H1 (cell line): ENCODE measurements at places on chromosomes 7 and 10. TPM values are rescaled to one million over a fixed set of nuclear protein-coding genes. Genes with fewer than 3 reads are reported as not detected.

DNA sequence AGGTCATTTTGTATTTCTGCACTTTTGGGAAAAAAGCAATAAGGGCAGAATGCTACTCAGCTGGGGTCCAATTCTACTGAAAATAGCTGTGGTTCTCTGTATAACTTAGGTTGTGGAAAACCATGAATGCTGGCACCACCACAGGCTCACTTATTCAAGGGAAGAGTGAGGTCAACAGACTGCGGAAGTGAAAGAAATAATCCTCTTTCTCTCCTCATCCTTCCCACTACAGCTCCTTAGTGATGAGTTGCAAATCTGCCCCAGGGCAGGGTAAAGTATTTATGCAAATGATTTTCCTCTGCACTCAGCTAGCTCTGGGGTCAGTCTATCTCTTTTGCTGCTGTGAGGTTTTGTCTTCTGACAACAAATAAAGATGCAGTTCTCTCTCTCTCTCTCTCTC lies 74.1 kb upstream of the PTPRZ1 start:
- no peak for DNase-seq

The OSBPL3 gene
- 9.4 and 13.9 TPM in 2 replicates for total RNA-seq

The REEP3 gene
- 31.5 and 32.6 TPM in 2 replicates for total RNA-seq

DNA sequence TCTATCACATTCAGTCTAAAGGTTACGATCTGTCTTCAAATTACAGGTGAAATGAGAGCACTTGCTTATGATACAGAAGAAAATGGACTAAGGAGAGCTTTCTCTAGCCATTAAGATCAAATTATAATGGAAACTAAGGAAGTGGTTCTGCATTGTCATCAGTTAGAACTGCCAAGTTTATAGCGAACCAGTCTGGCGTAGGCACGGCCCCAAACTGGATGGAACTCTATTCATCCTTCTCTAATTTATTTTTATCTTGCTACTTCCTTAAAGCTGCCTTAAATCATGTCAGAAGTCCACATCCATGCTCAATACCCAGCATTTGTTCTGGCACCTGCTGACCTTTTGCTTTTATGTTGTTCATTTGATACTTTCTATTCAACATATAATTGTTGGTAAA lies 63.7 kb upstream of the APBB1IP start:
- DNase-seq = no peak

DNA sequence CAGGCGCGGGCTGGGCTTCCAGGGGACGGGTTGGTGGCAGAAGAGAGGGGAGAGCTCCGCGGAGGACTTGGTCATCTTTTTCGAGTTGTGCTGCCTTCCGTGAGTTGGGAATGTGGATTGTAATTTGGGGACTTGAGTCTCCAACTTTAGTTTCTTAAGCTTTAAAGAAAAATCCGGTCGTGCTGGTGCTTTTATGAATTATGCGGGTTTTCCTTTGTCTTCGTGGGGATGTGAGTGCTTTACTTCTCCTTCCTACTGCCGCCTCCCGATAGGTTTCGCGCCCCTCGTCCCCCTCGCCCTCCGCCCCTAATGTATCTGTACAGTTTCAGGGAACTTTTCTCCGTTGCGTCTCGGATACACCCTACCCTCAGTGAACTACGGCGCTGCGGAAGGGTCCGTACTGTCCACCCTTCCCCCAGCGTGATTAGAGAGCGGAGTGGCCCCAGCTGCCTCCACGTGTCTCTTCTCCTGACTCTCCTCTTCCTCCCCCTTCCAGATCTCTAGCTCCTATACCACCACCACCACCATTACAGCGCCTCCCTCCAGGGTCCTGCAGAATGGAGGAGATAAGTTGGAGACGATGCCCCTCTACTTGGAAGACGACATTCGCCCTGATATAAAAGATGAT lies 649 bp downstream of the SCD start:
- DNase-seq = no peak

DNA sequence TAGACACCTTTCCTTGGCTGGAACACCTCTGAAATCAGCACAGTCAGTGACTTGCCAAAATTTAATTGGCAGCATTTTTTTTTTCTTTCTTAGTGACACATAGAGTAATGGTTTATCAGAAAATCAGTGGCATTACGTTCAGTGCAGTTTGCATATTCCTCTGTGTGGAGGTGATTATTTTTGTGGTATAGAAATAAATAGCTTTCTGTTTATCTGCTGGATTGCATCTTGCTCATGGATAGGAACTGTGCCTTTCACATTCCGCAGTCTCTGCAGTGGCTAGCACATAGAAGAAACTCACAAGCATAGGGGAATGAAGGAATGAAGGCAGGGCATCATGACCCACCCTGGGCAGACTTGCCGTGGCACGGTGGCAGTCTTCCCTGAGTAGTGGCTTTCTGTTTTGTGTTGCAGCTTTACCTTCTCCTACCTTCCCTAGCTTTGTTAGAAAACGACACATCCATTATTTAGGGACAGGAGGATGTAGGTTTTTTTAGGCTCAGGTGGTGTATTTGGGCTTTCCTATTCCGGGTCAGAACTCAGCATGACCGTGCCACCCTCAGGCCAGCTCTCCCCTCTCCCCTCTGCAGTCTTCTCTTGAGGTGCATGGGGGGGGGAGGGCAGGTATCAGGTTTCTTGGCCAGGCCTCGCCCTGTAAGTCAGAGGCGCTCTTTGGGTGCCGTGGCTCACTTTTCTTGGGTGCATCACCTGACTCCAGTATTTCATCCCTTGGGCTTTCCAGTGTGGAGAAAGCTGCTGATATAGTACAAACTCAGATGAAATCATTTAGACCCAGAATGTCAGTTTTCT lies 112.5 kb upstream of the GJD4 start:
- no peak for DNase-seq

DNA sequence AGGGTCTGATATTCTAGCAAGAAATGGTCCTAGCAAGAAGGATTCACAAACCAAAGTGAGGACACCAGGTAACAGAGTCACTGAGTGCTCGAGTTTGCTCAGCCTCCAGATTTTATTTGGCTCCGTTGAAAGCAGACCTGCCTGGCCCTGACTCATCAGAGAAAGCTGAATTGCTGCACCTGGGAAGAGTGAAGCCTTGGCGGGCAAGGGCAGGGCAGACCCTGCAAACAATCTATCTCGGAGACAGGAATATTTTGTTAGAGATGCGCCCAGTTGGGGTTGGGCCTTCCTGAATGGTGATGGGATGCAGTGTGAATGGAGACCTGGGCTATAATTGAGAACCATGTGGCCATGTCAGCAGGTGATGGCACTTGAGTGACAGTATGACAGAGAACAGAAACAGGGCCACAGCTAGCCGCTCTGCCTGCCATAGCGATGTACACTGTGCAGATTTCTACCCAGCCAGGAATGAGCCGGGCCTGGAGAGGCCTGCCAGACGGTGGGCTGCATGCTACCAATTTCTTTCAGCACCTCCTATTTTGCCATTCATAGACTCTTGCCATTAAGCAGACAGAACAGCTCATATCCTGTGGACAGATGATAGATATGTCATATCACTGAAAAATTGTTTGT lies 744.2 kb downstream of the LRMDA start:
- no peak for DNase-seq

GRCh38 chr7:73978661-73979563 lies 49.1 kb upstream of the ELN start:
- peak; percentile 29 for DNase-seq

The CCDC146 gene
- total RNA-seq = 0.63 and 2.4 TPM in 2 replicates

- peak; percentile 40 for DNase-seq
Observed at GRCh38 chr10:34723750-34724149, 91.3 kb downstream of the PARD3 start.
